ENCODE measurements at places on chromosomes 1 and 21. TPM values are rescaled to one million over a fixed set of nuclear protein-coding genes. Genes with fewer than 3 reads are reported as not detected.
A peak's percentile ranks its signal among the peaks of the same experiment; 100 is the strongest.

Gene ANXA9
- total RNA-seq, result 12.2 TPM

- no peak overlapping the region for H3K27ac ChIP-seq
- H3K4me3 ChIP-seq, result no peak overlapping the region
- no peaks in the 10 kb centered on the region for H3K27me3 ChIP-seq
- no peaks in the 10 kb centered on the region for H3K36me3 ChIP-seq
- H3K4me1 ChIP-seq, result no peaks in the 10 kb centered on the region
These were observed 46.5 kb upstream of the EPB41 start for GRCh38 chr1:28867850-28868249.

Gene TMEM240
- total RNA-seq, result 4.0 TPM

- H3K36me3 ChIP-seq, result no peaks in the 10 kb centered on the region
- no peak for DNase-seq
- H3K27ac ChIP-seq, result no peak overlapping the region
- H3K4me3 ChIP-seq, result no peak overlapping the region
- H3K4me1 ChIP-seq, result no peaks in the 10 kb centered on the region
- no peaks in the 10 kb centered on the region for H3K27me3 ChIP-seq
These were observed 516.6 kb downstream of the SMYD3 start for GRCh38 chr1:245990315-245991022.

Gene ADAM30
- not detected for total RNA-seq

- H3K27me3 ChIP-seq, result no peaks in the 10 kb centered on the region
- H3K27ac ChIP-seq, result no peak overlapping the region
These were observed 28.4 kb downstream of the LMX1A start for GRCh38 chr1:165328136-165328535.

Gene ADCY10
- not detected for total RNA-seq

DNA sequence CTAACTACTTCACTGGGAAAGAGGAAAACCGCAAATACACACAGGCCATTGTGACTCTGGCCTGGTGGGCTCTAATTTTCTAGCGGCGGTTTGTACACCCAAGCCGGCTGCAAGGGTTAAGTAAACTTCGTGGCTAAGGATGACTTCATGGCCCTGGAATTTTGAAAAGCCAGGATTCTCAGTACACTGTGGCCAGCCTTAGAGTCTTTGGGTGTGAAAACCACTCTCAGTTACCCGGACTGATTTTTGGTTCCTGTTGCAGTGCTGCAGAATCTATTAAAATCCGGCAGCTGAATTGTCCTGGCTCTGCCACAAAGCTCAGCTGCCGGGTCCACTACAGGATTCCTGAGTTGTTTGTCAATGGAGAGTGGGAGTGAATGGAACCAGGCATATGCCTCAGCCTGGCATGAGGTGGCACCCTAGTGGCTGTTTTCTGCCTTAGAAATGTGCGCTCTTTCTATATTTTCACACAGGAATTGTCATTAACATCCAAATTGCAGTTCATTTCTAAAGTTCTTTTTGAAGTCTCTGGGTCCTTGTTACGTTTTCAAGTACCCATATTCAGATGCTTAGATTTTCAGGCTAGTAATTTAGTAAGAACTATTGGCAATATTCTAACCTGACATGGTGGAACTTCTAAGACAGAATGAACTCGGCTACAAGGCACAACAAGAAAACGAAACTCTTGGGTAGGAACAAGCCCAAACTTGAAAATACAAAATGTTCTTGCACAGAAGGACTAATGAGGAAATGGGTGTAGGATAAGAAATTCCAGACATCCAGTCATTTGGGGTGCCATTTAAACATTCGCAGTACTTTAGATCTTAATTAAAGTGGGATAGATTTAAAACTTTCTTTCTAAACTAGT lies 255.9 kb downstream of the NFIA start:
- peak overlapping the region; percentile 33 for H3K4me3 ChIP-seq
- peak overlapping the region; percentile 76 for H3K27ac ChIP-seq
- no peaks in the 10 kb centered on the region for H3K36me3 ChIP-seq
- no peaks in the 10 kb centered on the region for H3K27me3 ChIP-seq
- peaks cover 48% of the 10 kb centered on the region for H3K4me1 ChIP-seq
- peak; percentile 47 for DNase-seq

Gene IFFO2
- 19.2 TPM for total RNA-seq
